CD4-positive, alpha-beta T cell treated with Interleukin-21 for 1 hour (primary cell): ENCODE measurements at places on chromosomes 3 and 15.

- no peak for DNase-seq
Observed at GRCh38 chr3:55309336-55309735, 177.8 kb downstream of the WNT5A start.

GRCh38 chr15:67818464-67818863, 6.8 kb upstream of the SKOR1 start:
- no peak for DNase-seq

GRCh38 chr3:46737329-46737731, 19.7 kb upstream of the PRSS50 start:
- DNase-seq, result no peak

DNA sequence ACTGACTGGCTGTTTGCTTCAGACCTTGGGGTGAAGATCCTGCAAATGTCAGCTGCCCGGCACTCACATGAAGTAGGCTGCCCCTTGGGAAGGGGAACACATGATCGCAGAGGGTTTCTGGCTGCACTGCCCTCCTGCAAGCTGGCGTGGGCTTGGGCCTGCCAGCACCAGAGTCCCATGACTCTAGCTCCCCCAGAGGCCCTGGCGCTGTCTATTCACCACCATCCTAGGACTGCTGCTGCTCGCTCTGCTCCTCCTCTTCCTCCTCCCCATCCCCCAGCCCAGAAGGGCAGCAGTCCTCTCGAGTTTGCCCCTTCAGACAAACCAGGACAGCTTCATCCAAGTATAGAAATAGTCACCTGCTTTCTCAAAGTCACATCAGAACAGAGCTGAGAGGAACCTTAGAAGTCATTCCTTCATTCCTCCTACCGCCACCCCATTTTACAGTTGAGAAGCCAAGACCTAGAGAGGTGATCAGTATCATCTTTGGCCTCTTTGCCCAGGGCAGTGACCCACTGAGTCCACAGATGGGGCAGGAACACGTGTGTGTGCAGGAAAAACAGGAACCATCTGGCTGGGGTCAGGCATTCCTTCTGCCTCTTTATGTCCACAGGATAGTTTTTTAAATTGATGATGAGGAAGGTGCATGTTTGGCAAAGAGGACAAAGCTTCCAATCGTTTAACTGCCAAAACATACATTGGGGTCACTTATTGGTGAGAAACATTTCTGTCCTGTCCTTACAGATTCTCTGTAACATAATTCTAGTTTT, 13.2 kb downstream of the DPH3 start:
- DNase-seq, result no peak

DNA sequence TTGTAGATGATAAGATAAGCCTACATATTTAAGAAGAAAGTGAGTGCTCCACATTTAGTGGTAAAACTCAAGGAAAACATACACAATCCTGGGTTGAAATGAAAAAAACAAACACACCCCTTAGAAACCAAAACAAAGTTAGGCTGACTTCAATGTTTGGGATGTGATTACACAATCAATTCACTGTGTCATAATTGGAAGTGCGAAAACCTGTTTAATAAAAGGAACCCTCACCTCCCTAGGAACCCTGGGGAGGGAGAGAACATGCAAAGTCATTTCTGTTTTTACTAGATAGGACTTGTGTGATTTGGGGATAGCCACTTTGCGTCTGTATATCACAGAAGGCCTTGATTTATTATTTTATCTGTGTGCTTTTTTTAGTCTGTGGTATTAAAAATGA, 275.0 kb downstream of the NFKBIZ start:
- DNase-seq, result no peak

- no peak for DNase-seq
Observed at GRCh38 chr3:127747751-127748521, 74.4 kb downstream of the MGLL start.
